IMR-90 (cell line): ENCODE measurements at places on chromosomes 3 and 15. TPM values are rescaled to one million over a fixed set of nuclear protein-coding genes. Genes with fewer than 3 reads are reported as not detected.

Gene AMT
- total RNA-seq: 0.28 and 0.36 TPM in 2 replicates

Gene FBXO40
- not detected in 2 replicates for total RNA-seq

Gene GP5
- total RNA-seq: under 0.01 TPM in 2 replicates

DNA sequence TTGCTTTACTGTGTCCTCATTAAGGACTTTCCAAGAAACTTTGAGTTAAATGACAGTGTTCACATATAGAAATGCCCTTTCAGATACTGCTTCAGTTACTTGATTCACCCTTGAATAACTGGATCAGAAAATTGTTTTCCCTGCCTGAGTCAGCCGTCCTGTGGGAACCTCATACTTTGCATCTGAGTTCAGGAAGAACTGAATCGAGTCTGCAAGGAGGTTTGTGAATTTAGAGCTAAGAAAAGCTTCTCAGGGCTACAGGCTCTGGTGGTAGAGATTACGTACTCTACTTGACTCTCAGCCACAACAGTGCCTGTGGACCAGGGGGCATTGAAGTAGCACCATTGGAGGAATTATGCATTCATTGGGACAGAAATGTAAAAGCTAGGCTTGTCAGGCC is 252.4 kb upstream of the C2CD4B start:
- peak; percentile 59 for DNase-seq

DNA sequence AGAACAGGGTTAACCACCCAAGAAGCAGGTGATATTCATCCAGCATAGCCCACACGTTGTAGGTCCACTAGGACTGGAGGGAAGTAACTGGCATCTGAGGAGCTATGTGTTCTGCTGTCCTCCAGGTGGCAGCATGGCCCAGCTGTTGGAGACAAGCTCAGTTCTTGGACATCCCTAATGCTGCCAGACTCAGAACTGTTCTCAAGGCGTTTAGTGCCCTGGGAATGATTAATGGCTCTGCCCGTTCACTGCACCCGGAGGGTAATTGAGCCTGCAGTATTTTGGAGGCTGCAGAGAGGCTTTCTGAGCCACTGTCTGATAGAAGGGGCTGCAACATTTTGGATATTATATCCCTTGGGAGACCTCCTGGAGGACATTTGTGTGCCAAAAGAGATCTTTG is 521.3 kb upstream of the SEMA6D start:
- DNase-seq: peak; percentile 87

GRCh38 chr3:157086060-157086750 is 73.7 kb downstream of the CCNL1 start:
- DNase-seq: no peak

- peak; percentile 15 for DNase-seq
Measured at GRCh38 chr3:1082108-1082507, 10.7 kb upstream of the CNTN6 start.

DNA sequence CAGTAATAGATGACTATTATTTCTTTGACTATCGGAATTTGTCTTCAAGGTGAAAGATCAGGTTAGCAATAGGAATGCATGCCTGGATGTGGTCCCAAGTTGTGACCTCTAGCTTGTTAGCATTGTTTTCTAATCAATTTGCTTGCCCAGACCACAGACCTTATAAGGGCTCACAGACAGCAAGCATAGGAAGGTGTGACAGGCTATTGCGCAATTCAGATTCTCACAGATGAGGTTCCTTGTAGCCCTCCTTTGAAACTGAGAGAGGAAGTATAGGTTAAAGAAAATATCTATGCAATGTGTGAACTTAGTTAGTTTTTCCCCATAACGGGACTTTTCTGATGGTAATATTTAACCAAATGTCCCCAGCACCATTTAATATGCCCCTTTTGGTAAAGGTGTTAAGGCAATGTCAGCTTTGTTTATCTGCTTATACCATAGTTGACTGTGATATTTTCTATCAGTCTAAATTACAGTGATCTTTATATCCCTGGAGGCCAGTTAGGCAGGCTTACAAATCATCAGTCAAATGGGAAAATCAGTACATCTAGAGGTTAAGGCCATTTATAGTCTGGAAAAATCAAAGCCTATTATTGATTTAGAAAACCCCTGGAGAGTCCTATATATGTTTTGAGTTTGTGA is 168.1 kb upstream of the MBNL1 start:
- DNase-seq: no peak

- no peak for DNase-seq
Measured at GRCh38 chr3:72093270-72093991, 308.5 kb upstream of the PROK2 start.

GRCh38 chr3:72234391-72234790 is 449.4 kb upstream of the PROK2 start:
- DNase-seq: peak; percentile 50
